ENCODE measurements at places on chromosomes 4 and X.

GRCh38 chrX:132058050-132058449 is 34.9 kb downstream of the STK26 start:
- no peak for ATAC-seq

- ATAC-seq: peak; percentile 96
Observed at GRCh38 chr4:98446499-98447375, 185.6 kb downstream of the RAP1GDS1 start.

DNA sequence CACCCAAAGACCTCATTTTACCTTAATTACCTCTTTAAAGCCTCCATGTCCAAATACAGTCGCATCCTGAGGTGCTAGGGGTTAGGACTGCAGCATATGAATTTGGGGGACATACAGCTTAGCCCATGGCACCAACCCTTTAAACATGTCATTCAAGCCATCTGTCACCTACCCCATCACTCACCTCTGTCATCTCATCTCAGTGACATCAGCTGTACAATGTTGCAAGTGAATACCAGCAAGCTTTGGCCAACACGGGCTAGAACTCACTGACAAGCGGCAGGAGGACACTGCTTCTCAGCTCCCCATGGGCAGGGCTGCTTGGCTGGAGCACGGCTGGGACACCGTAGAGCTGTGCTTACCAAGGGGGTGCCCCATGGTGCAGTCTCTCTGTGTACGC is 107.5 kb downstream of the STK32B start:
- ATAC-seq: no peak

- ATAC-seq: no peak
Observed at GRCh38 chrX:11786862-11787261, 28.8 kb downstream of the MSL3 start.

DNA sequence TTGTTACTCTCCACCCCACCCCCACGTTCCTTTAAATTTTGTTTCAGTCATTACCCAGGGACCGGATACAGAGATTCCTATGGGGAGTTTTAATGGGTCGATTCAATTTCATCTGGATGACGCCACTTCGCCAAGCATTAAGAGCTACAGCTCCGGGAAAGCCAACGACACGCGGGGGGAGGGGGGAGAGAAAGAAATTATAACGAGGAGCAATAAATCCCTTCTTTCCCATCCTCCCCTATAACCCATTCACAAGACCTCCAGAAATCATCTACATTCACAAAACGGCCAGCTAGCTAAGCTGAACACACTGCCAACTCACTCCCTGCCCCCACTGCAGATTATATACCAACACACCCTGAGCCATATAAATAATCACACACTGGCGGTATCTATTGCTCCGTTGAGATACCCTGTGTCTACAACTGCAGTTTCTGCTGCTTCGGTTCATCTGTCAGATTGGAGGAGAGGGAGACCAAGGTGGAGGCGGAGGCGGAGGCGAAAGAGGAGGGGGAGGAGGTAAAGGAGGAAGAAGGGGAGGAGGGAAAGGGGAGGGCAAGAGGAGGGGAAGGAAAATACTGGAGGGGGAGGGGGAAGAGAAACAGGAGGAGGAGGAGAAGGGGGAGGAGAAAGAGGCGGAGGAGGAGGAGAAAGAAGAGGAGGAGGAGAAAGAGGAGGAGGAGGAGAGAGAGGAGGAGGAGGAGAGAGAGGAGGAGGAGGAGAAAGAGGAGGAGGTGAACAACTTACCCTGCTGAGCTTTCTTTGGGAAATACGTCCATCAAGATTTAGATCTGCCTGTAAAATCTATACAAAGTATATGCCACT is 113.9 kb upstream of the VAMP7 start:
- ATAC-seq: peak; percentile 67

GRCh38 chr4:186644737-186645261 is 78.9 kb downstream of the FAT1 start:
- ATAC-seq: no peak

- no peak for ATAC-seq
Observed at GRCh38 chrX:41412261-41413081, 34.7 kb upstream of the NYX start.

DNA sequence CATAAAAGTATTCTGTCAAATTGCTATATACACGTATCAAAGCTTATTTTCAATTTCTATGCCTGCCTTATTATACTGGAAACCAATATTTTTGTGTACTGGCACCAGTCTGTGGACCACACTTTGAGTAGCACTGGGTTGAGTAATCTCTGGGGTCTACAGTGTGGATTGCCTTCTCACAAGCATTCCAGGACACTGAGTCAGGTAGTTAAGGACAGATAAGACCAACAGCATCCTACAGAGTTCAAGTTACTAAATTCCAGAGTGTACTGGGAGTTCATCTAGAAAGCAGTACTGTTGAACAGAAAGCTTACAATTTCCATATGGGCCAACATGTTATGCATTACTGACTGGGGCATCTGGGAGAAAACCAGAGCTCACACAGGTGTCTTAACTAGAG is 61.8 kb downstream of the VMA21 start:
- no peak for ATAC-seq

- ATAC-seq: no peak
Observed at GRCh38 chr4:113564493-113564892, 197.0 kb downstream of the CAMK2D start.

DNA sequence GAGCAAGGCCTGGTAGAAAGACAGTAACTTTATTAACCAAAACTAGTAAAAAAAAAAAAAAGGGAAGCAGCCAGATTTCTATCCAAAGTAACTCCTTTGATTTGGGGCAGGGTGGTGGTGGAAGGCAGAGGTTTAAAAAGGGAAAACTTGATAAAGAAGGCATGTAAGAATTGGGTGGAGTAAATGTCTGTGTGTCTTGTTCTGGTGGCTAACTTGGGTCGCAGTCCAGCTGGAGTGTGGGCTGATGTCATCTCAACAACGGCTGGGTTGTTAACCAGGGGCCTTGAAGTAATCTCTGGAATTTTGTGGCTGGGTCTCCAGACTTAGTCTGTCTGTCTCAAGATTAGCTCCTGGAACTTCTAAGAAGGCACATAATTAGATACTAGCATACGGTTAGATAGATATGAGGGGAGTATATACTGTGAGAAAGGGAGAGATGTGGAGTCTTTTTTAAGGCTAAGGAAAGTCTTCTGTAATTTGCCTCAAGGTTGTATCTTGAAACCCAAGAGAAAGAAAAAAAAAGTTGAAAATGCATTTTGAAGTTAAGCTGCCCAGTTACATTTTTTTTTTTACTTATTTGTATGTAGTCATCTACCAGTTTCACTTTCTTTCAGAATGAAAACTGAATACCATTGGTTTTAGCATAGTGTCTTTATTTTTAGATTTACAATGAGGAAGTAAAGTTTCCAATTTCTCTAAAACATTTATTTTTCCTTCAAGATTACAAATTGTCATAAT is 48.3 kb downstream of the MTHFD2L start:
- ATAC-seq: no peak

- ATAC-seq: no peak
Observed at GRCh38 chr4:105181259-105181658, 34.6 kb downstream of the TET2 start.

- no peak for ATAC-seq
Observed at GRCh38 chrX:20019672-20020365, 29.0 kb upstream of the BCLAF3 start.

DNA sequence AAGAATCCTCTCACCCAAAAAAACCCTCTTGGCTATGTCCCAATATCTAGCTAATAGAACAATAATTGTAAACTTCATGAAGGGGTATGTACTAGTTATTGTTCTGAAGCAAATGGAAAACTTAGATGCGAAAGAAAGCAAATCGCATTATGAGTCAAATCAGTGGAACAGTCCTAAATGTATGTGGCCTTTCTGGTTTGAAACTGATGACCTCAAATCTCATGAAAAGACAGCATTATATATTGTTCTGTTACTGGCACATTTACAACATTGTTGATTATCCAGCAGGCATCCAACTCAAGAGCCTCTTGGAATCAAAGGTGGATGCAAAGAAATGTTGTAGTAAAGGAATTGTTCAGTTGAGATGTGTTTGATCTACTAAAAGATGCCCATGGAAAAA is 34.7 kb downstream of the CSN3 start:
- no peak for ATAC-seq

GRCh38 chr4:39228377-39228776 is 46.0 kb downstream of the WDR19 start:
- ATAC-seq: no peak

DNA sequence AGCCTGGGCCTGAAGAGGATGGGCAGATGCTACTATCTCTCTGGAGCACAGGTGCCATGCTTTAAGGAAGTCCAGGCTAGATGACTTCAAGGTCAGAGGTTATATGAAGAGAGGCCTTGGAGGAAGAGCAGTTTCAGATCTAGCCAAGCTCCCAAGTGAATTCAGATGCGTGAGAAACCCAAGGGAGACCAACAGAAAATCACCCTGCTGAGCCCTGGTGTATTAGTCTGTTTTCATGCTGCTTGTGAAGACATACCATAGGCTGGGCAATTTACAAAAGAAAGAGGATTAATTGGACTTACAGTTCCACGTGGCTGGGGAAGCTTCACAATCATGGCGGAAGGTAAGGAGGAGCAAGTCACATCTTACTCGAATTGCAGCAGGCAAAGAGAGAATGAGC is 47.8 kb upstream of the LGI2 start:
- no peak for ATAC-seq

DNA sequence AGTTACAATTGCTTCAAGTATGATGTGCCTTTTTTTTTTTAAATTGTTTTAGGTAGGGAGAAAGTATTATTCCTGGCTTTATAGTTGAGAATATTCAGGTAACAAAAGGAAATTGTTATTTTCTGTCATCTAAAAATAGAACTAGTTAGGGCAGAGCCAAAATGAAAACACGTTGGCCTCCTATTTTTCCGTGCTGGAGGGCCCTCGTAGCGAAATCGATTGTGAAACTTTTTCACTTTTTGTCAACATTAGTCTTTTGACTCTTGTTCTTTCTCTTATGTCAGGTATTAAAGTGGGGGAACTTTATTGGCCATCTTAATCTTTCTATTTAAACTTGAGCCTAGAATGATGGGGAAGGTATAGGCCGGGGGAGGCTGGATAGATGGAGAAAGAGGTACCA is 104.9 kb downstream of the ARHGAP10 start:
- ATAC-seq: peak; percentile 65

GRCh38 chr4:139735381-139736273 is 70.0 kb downstream of the MGST2 start:
- no peak for ATAC-seq

- ATAC-seq: peak; percentile 34
Observed at GRCh38 chr4:186628058-186628711, 72.8 kb upstream of the MTNR1A start.

DNA sequence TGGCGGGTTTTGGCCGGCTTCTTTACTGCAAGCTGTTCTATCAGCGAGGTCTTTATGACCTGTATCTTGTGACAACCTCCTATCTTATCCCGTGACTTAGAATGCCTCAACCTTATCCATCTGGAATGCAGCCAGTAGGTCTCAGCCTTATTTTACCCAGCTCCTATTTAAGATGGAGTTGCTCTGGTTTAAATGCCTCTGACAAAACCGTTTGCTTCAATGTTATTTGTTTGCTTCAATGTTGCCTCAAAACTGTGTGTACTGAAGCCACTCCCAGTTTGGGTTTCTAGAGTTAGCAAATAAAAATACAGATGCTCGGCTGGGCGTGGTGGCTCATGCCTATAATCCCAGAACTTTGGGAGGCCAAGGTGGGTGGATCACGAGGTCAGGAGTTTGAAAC is 51.6 kb downstream of the ZNF518B start:
- ATAC-seq: no peak

- ATAC-seq: no peak
Observed at GRCh38 chr4:88628746-88629145, 36.5 kb downstream of the HERC3 start.

- no peak for ATAC-seq
Observed at GRCh38 chr4:165299399-165300060, 27.9 kb upstream of the MSMO1 start.

- ATAC-seq: no peak
Observed at GRCh38 chrX:76453737-76454406, 26.4 kb downstream of the MAGEE1 start.

GRCh38 chr4:80471756-80472155 is 136.2 kb downstream of the CFAP299 start:
- ATAC-seq: no peak

DNA sequence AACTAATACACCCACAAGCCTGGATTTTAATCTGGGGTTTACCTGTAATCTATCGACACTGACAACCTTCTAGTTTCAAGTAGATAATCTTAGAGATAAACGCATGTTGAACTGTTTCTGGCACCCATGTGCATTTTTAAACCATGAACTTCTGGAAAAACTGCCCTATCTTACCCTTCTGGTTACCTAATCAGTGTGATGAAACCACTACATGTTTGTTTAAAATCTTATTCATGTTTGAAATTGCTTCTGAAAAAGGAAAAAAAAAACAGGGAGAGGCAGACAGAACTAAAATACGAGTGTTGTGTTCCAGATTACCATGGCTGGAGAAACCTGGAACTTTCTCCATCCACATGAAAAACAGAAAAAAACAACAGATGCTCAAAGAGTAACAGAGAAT is 139.3 kb downstream of the MID1IP1 start:
- no peak for ATAC-seq

GRCh38 chrX:124098089-124098488 is 136.6 kb downstream of the STAG2 start:
- no peak for ATAC-seq

GRCh38 chr4:188005561-188005960 is 10.0 kb downstream of the ZFP42 start:
- ATAC-seq: no peak

GRCh38 chr4:83340692-83341343 is 6.2 kb upstream of the HPSE start:
- peak; percentile 85 for ATAC-seq

DNA sequence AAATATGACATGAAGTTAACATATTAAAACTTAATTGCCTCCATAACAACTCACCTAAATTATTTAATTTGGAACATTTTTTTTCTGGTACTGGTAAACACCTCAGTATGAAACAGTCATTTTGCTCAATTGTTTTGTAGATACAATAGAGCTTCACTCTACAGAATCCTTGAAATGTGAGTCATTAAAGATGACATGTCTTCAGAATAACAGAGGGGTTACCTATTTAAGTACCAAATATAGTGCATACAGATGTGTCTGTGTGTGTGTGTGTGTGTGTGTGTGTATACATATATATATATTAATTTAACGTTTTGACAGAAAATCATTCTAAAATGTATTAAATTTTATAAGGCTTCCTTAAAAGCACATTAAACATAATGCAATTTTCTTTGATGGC is 297.6 kb downstream of the INPP4B start:
- ATAC-seq: peak; percentile 38

GRCh38 chr4:80073473-80074008 is 512 bp upstream of the ANTXR2 start:
- no peak for ATAC-seq

DNA sequence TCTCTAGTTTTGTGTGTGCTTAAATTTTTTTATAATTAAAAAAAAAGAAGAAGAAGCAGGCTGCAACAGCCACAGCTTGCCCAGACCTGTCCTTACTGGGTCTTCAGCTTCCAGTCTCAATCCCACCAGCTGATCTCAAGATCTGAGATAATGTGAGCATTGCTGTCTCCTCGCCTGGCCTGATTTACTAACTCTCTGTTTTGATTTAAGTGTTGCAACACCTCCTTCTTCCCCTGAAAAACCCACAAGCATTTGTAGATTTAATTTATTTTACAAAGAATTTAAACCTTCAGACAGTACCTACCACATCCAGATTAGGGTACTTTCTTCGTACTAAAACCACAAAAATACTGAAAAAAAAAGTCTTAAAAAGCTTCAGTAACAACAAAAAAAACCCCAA is 38.0 kb downstream of the FAM241A start:
- peak; percentile 45 for ATAC-seq
